Foreskin keratinocyte (primary cell): ENCODE measurements at places on chromosomes 13 and 19. TPM values are rescaled to one million over a fixed set of nuclear protein-coding genes. Genes with fewer than 3 reads are reported as not detected.

The ALOX5AP gene
- 0.35 and 0.41 TPM in 2 replicates for total RNA-seq

The BCKDHA gene
- total RNA-seq, result 15.9 and 18.7 TPM in 2 replicates

The GPR18 gene
- not detected in 2 replicates for total RNA-seq

The ZNF98 gene
- total RNA-seq, result 0.21 and 0.54 TPM in 2 replicates

The IGSF23 gene
- not detected in 2 replicates for total RNA-seq

The PCDH17 gene
- not detected in 2 replicates for total RNA-seq

The KIR2DL3 gene
- not detected in 2 replicates for total RNA-seq

The BCAM gene
- 8.1 and 28.6 TPM in 2 replicates for total RNA-seq
